ENCODE measurements at places on chromosomes 2 and 18.

DNA sequence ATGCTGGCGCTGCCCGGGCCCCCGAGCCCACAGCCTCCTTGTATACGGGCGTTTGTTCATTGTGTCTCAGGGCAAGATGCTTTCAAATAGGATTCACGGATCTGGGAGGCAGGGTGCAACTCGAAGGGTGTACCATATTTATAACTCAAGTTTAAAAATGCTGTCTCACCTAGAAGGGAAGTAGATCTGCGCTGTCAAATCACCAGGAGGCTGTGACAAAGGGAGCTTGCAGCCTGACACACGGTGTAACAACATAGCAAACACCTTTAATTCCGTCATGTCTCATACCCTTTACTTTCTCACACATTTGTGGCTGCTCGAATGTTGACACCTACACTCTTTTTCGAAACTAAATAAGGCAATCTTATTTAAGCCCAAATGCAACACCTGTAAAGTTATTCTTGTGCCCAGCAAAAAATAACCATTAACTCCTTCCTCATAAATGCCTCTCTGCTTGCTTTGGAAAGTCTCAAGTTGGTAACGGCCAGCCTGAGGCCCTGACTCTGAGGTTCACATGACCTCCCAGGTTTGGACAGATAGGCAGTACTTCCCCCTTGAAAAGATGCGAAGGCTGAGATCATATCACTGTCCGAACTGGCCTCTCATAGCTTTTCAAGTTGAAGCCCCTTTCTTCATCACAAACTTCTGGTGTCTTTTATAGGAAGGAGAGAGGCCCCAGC, 11.6 kb downstream of the ZEB2 start:
- DNase-seq: peak; percentile 39

DNA sequence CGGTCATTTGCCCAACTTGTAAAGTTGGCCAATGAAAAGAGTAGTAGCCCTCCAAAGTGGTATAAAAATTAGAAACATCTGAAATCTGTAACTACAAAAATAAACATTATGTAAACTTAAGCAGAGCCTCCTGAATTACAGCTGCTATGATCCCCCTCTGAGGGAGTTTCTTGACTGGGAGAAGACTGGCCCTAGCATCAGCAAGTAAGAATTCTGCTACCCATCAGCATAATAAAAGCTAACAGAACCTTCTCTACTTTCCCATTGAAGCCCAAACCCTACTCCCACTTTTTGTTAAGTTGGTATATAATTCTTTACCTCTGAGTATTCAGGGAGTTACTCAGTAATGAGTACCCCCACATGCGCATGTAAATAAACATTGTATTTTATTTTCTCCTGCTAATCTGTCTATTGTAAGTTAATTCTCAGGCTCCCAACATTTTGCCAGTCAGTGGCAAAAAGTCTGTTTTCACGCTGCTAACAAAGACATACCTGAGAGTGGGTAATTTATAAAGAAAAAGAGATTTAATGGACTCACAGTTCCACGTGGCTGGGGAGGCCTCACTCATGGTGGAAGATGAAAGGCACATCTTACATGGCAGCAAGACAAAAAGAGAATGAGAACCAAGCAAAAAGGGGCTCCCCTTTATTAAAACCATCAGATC, 71.3 kb downstream of the MYL12B start:
- no peak for DNase-seq

DNA sequence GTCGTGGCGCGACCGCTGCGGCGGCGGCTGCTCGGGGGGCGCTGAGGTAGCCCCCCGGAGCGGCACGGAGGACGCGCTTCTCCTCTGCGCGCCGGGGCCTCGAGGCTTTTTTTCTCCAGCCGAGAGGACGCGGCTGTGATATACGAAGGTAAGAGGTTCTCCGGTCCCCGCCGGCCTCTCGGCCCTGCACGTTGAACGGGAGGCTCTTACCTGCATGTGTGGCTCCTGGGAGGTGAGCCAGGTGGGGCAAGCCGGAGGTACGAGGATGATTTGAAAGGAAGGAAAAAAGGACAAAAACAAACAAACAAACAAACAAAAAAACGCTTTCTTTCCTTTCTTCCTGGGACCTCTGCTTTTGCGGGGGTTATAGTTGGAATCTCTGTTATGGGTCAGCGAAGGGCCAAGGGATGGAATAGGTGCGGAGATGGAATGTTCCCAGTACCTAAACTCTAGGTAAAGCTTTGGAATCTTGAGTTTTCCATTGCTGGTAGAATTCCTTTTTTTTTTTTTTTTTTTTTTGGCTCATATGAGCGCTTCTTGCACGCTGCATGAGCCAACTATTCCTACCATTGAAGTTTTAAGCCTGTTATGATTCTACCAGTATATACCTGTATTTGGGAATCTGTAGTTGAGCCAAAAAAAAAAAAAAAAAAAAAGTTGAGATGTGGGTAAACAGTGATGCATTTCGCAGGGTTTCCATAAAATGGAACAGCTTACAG, 674 bp downstream of the PTPN4 start:
- no peak for DNase-seq

DNA sequence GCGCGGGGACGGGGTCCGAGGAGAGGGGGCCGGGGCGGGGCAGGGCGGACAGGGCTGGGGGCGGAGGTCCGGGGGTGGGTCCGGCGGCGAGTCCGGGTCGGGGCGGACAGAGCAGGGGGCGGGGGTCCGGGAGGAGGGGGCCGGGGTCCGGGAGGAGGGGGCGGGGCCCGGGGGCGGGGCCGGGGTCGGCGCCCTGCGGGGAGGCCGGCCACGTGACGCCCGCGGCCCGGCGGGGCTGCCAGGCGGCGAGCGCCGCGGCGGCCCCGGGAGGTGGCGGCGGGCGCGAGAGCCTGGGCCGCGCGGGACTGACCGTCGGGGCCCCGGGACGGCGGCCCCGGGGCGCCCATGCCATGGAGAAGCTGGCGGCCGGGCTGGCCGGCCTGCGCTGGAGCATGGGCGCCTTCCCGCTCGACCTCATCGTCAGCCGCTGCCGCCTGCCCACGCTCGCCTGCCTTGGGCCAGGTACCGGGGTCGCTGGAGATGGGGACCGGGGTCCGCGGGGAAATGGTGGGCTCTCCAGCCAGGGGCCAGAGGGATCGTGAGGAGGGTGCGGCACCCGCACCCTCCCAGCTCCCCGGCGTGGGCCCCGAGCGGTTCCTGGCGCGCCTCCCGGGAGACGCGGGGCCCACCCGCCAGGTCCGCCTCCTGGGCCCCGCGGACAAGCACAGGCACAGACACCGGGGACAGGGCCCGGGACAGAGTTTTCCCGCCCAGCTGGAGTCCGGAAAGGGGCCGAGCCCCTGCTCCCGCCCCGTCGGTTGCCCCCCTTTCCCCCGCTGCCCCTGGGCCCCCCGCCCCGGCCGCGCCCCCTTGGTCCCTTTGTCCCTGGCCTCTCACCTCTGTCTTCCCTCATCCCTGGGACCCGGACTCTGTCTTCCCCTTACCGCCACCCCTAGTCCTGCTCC, at the start of gene GAREM2:
GAREM2 (plus strand) TSS at position 218 of the 905 bp plus-strand sequence; CDS start at position 351, 133 bp downstream.
- no peak for DNase-seq

DNA sequence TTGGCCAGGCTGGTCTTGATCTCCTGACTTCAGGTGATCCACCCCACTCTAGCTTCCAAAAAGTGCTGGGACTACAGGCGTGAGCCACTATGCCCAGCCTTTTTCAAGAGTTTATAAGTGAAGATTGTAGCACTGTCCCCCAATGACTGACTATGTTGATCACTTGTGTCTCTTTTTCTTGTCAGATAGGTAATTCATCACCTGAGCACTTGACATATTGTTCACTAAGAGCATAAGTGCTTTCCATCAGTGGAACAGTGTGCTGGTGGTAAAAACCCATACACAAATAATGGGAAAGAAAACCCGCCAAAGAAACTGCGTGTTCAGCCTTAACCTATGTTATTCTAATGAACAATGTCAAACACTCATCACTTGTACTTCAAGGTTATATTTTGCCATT, 414.4 kb upstream of the CDH7 start:
- DNase-seq: no peak
